ENCODE measurements at places on chromosomes 12 and 14.

- H3K4me3 ChIP-seq, result no peak overlapping the region
- no peak overlapping the region for H3K27ac ChIP-seq
- H3K27me3 ChIP-seq, result peaks cover 10% of the 10 kb centered on the region
- H3K36me3 ChIP-seq, result no peaks in the 10 kb centered on the region
- DNase-seq, result no peak
- no peaks in the 10 kb centered on the region for H3K4me1 ChIP-seq
These were observed 11.9 kb downstream of the NPAS3 start for GRCh38 chr14:32950584-32950983.

DNA sequence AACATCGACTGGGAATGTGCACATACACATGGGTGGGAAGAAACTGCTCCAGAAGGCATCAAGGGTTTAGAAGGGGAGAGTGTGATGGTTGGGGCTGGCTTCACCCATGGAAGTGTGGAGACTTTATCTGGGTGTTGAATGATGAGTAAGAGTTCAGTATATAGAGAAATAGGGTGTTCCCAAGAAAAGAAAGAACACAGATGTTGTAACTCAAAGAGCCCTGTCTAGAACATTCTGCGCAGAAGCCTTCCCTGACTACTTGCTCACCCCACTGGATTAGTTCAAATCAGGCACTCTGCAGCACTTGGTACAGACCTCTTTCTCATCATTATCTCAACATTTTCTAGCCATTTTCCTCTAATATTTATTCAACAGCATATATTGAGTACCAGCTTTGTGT is 491.7 kb downstream of the SNAPC1 start:
- H3K4me3 ChIP-seq, result no peak overlapping the region
- no peak for DNase-seq
- H3K27me3 ChIP-seq, result no peaks in the 10 kb centered on the region
- no peaks in the 10 kb centered on the region for H3K36me3 ChIP-seq
- H3K27ac ChIP-seq, result no peak overlapping the region

DNA sequence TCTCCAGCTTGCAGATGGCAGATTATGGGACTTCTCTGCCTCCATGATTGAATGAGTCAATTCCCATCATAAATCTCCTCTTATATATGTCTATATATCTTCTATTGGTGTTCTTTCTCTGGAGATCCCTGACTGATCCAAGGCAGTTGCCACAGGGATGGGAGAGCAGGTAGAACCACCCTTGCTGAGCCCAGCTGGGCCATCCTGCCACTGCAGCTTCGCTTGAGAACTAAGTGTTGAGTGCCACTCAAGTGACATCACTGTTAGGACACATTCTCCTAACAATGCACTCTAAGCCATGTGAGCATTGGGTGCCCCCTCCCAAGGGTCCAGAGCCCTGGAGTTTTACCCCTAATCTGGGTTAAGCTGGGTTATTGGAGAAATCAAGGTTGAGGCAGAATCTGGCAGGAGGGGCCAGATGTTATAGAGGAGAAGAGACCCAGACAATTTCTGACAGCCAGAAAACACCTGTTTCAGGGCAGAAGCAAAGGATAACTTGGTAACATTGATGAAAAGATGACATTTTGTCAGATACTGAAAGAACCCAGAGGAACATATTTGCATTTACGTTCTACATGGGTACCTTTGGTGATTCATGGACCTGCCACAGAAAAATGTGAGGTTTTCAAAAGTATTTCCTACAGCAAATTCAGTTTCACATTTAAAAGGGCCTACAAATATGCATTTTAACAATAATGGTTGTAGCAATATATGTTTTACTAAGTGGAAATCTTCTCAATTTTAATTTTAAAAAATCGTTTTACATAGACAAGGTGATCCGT is 57.2 kb upstream of the MAX start:
- no peak for DNase-seq
- H3K4me3 ChIP-seq, result no peak overlapping the region
- peaks cover 20% of the 10 kb centered on the region for H3K4me1 ChIP-seq
- no peaks in the 10 kb centered on the region for H3K36me3 ChIP-seq
- no peaks in the 10 kb centered on the region for H3K27me3 ChIP-seq
- peak overlapping the region; percentile 61 for H3K27ac ChIP-seq

- no peaks in the 10 kb centered on the region for H3K36me3 ChIP-seq
- no peaks in the 10 kb centered on the region for H3K27me3 ChIP-seq
These were observed 283.7 kb upstream of the PRKD1 start for GRCh38 chr14:30211326-30211725.

- no peak for DNase-seq
- H3K27me3 ChIP-seq, result no peaks in the 10 kb centered on the region
- no peak overlapping the region for H3K4me3 ChIP-seq
- H3K36me3 ChIP-seq, result no peaks in the 10 kb centered on the region
These were observed 11.5 kb upstream of the PCED1B start for GRCh38 chr12:47067771-47068431.

DNA sequence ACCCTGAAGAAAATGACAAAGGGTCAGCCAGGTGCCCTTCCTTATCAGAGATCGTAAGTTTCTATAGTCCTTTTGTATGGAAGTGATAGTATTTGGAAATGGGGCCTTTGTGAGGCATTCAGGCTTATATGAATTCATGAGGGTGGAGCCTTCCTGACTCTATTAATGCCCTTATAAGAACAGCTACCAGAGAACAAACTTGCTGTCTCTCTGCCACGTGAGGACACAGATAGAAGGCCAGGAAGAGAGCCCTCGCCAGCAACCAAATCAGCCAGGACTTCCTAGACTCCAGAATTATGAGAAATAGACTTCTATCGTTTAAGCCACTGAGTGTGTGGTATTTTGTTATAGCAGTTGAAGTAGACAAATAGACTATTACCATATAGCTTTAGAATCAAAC is 36.7 kb downstream of the TRMT5 start:
- H3K27ac ChIP-seq, result no peak overlapping the region

GRCh38 chr12:71949646-71950045 is 11.0 kb downstream of the TPH2 start:
- no peaks in the 10 kb centered on the region for H3K4me1 ChIP-seq
- no peak overlapping the region for H3K27ac ChIP-seq
- H3K27me3 ChIP-seq, result peaks cover 15% of the 10 kb centered on the region

- H3K4me1 ChIP-seq, result peaks cover 26% of the 10 kb centered on the region
- H3K36me3 ChIP-seq, result no peaks in the 10 kb centered on the region
- peaks cover 15% of the 10 kb centered on the region for H3K27me3 ChIP-seq
- no peak overlapping the region for H3K27ac ChIP-seq
- no peak overlapping the region for H3K4me3 ChIP-seq
- no peak for DNase-seq
These were observed 71.8 kb upstream of the MAX start for GRCh38 chr14:65173973-65174693.

- no peaks in the 10 kb centered on the region for H3K4me1 ChIP-seq
- H3K27me3 ChIP-seq, result peaks cover 12% of the 10 kb centered on the region
- no peak for DNase-seq
- H3K36me3 ChIP-seq, result no peaks in the 10 kb centered on the region
- no peak overlapping the region for H3K4me3 ChIP-seq
These were observed 163.0 kb downstream of the OTOGL start for GRCh38 chr12:80262346-80262745.

DNA sequence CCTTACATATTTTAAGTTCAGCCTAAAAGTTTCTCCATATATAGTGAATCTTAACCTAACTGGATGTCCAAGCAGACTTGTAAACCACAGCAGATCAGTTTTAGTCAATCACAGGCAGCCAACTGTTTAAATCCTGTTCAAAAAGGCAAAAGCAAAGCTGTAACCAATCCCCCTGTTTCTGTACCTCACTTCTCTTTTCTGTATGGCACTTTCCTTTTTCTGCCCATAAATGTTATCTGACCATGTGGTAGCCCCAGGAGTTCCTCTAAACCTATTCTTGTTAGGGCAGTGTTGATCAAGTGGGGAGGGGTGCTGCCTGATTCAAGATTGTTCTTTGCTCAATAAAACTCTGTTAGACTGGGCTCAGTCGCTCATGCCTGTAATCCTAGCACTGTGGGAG is 8.5 kb upstream of the DACT1 start:
- H3K27me3 ChIP-seq, result no peaks in the 10 kb centered on the region
- peaks cover 5% of the 10 kb centered on the region for H3K4me1 ChIP-seq
- H3K36me3 ChIP-seq, result no peaks in the 10 kb centered on the region
- H3K27ac ChIP-seq, result no peak overlapping the region
- no peak overlapping the region for H3K4me3 ChIP-seq

GRCh38 chr14:33432407-33433023 is 493.8 kb downstream of the NPAS3 start:
- H3K27ac ChIP-seq, result no peak overlapping the region
- H3K4me1 ChIP-seq, result peaks cover 9% of the 10 kb centered on the region
- H3K36me3 ChIP-seq, result no peaks in the 10 kb centered on the region
- H3K4me3 ChIP-seq, result no peak overlapping the region
- DNase-seq, result no peak

DNA sequence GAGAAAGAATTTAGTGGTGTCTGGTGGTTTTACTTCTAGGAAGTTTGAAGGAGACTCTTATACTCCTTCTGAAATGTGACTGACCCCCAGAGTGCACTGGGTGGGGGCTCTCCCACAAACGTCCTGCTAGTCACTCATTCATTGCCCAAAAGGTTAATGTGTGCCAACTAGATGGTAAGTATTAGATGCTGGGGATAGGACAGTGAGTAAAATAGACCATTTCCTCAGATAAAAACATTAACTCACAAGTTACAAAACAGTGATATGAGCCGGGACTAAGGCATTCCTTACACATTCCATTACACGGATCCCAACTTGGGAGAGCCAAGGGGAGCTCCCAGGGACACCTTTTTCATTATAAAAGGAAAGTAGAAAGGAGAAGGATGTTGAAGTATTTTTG is 185.1 kb downstream of the ATXN7L3B start:
- no peaks in the 10 kb centered on the region for H3K36me3 ChIP-seq
- H3K4me3 ChIP-seq, result no peak overlapping the region
- DNase-seq, result no peak
- no peak overlapping the region for H3K27ac ChIP-seq
- H3K4me1 ChIP-seq, result no peaks in the 10 kb centered on the region
- no peaks in the 10 kb centered on the region for H3K27me3 ChIP-seq

GRCh38 chr14:23360496-23360895 is 4.5 kb downstream of the EFS start:
- H3K27me3 ChIP-seq, result peaks cover 13% of the 10 kb centered on the region
- no peak for DNase-seq
- H3K36me3 ChIP-seq, result no peaks in the 10 kb centered on the region

DNA sequence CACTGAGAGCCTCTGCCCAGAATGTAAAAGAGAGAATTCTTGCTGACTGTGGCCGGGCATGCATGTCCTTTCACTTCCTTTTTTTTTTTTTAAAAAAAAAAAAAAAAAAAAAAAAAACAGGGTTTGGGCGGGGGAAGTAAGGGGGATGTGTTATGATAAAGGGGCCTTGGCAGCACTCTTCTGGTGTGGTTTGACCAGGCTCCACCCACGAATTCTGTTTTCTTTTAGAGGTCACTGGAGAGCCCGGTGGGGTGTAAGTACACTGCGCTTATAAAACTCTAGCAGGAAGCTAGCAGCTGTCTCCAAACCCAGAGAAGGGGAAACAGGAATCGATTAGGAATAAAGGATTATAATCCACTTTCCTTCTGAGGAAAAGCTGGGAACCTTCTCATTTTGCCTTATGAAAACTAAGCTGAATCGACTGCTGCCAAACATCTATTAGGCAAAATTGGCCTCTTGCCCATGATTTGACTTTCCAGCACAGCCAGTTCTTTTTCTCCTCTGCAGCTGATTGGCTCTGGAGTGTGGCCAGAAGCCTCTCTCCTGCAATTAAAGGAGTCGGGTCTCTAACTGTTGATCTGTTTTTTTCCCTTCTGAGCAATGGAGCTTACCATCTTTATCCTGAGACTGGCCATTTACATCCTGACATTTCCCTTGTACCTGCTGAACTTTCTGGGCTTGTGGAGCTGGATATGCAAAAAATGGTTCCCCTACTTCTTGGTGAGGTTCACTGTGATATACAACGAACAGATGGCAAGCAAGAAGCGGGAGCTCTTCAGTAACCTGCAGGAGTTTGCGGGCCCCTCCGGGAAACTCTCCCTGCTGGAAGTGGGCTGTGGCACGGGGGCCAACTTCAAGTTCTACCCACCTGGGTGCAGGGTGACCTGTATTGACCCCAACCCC is 27.7 kb upstream of the HIGD1C start:
- H3K4me1 ChIP-seq, result peaks cover 56% of the 10 kb centered on the region
- DNase-seq, result peak; percentile 54
- H3K27me3 ChIP-seq, result no peaks in the 10 kb centered on the region
- peak overlapping the region; percentile 77 for H3K4me3 ChIP-seq
- H3K36me3 ChIP-seq, result no peaks in the 10 kb centered on the region

DNA sequence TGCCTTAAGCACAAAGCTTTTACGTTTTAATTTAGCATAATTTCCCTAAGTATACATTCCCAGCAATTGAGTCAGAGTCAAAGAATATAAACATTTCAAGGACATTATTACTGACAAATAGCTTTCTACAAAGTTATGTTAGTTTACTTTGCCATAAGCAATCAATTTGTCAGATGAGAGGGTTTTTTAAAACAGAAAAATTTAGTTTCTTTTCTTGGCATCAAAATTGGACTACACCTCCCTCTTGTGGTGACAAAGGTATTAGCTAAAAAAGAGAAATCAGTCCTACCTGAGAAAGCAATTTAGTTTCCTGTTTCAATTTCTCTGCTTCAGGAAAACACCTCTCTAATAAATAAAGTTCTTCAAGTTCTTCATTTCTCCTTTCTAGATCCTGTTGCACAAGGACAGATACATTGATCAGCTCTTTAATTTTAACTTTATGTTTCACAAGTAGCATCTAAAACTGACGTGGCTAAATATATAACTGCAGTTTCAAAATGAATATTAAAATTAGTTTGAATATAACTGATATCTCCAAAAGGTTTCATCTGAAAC is 39.9 kb downstream of the DNAI7 start:
- no peak overlapping the region for H3K4me3 ChIP-seq
- no peaks in the 10 kb centered on the region for H3K27me3 ChIP-seq
- H3K4me1 ChIP-seq, result peaks cover 8% of the 10 kb centered on the region
- H3K36me3 ChIP-seq, result no peaks in the 10 kb centered on the region
- DNase-seq, result no peak
- no peak overlapping the region for H3K27ac ChIP-seq

- peaks cover 2% of the 10 kb centered on the region for H3K36me3 ChIP-seq
- H3K27me3 ChIP-seq, result peaks cover 9% of the 10 kb centered on the region
- H3K4me1 ChIP-seq, result no peaks in the 10 kb centered on the region
- H3K27ac ChIP-seq, result no peak overlapping the region
These were observed 65.5 kb upstream of the SLC38A4 start for GRCh38 chr12:46891306-46891705.

- no peak overlapping the region for H3K4me3 ChIP-seq
- peaks cover 64% of the 10 kb centered on the region for H3K4me1 ChIP-seq
- no peak overlapping the region for H3K27ac ChIP-seq
These were observed 7.9 kb downstream of the MARK3 start for GRCh38 chr14:103393070-103393469.

GRCh38 chr14:62692490-62693106 is 352.7 kb downstream of the KCNH5 start:
- H3K4me3 ChIP-seq, result no peak overlapping the region
- no peaks in the 10 kb centered on the region for H3K4me1 ChIP-seq
- no peak for DNase-seq
- H3K27ac ChIP-seq, result no peak overlapping the region
- no peaks in the 10 kb centered on the region for H3K36me3 ChIP-seq

- peak overlapping the region; percentile 93 for H3K27ac ChIP-seq
- peaks cover 67% of the 10 kb centered on the region for H3K4me1 ChIP-seq
- H3K36me3 ChIP-seq, result peaks cover 70% of the 10 kb centered on the region
- H3K27me3 ChIP-seq, result no peaks in the 10 kb centered on the region
- H3K4me3 ChIP-seq, result peak overlapping the region; percentile 11
- no peak for DNase-seq
These were observed 4.2 kb downstream of the CALM1 start for GRCh38 chr14:90400904-90401561.

All from activated naive CD8-positive, alpha-beta T cell treated with anti-CD3 and anti-CD28 coated beads, Interleukin-2, amount 50 U/mL, for 24 hours (primary cell).